ENCODE measurements at places on chromosomes 12 and 14.

- no peak for DNase-seq
Observed at GRCh38 chr12:65808580-65808979, 15.7 kb upstream of the HMGA2 start.

DNA sequence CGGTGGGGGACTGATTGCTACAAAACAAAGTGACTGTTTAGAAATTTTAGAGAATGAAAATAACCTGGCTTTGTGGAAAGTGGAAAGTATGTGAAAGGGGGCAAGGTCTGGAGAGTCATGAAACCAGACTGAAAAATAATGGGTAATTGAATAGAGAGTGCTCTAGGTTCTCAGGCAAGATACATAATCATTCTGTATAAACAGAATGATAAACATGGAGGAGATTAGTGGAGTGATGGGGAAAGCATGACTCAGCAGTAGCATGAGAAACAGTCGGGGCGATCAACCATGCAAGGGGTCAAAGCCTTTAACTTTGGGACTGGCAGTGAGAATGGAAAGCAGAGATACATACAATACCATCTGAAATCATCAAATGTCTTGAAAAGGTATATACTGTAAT is 332.5 kb downstream of the CCER1 start:
- no peak for DNase-seq

- DNase-seq: no peak
Observed at GRCh38 chr14:20436363-20436755, 393 bp upstream of the KLHL33 start.

- DNase-seq: no peak
Observed at GRCh38 chr14:97713023-97713422, 915.8 kb downstream of the VRK1 start.

- no peak for DNase-seq
Observed at GRCh38 chr12:16008421-16008824, 97.3 kb downstream of the DERA start.

GRCh38 chr12:124661341-124661740 is 93.9 kb upstream of the NCOR2 start:
- no peak for DNase-seq

- no peak for DNase-seq
Observed at GRCh38 chr14:74085047-74085637, 386 bp downstream of the LIN52 start.

- DNase-seq: peak; percentile 29
Observed at GRCh38 chr14:52961060-52961639, 10.3 kb upstream of the FERMT2 start.

DNA sequence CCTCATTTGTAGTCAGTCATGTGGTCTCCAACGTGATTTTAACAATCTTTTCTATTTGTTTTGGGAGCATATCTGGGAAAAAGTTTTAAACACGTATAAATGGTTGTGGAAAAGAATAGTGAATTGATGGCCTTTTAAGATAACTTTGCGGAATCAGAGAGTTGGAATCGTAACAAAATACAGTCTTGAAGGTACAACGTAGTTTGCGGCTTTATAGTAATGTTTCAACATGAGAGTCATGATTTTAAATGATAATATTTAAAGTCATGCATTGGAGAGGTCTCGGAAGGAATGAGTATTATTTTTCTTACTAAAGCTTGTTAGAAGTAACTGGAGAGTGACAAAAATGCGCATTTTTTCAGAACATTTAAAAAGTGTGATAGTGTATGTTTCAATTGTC is 1.6 kb downstream of the AEBP2 start:
- no peak for DNase-seq

DNA sequence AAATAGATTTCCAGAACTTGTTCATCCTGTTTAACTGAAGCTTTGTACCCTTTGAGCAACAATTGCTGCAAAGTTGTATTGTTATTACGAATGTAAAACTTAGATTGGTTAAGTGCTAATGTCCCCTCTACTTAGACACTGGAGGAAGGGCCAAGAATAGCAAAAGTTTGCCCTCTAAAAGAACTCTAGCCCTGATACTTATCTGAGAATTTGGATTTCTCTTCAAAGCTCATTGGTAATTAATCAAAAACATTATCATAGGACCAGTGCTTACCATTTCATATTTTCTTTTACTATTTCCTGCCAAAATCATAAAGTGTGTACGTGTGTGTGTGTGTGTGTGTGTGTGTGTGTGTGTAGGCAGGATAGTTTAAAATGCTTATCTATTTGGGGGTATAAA is 58.2 kb downstream of the LMNTD1 start:
- DNase-seq: no peak

DNA sequence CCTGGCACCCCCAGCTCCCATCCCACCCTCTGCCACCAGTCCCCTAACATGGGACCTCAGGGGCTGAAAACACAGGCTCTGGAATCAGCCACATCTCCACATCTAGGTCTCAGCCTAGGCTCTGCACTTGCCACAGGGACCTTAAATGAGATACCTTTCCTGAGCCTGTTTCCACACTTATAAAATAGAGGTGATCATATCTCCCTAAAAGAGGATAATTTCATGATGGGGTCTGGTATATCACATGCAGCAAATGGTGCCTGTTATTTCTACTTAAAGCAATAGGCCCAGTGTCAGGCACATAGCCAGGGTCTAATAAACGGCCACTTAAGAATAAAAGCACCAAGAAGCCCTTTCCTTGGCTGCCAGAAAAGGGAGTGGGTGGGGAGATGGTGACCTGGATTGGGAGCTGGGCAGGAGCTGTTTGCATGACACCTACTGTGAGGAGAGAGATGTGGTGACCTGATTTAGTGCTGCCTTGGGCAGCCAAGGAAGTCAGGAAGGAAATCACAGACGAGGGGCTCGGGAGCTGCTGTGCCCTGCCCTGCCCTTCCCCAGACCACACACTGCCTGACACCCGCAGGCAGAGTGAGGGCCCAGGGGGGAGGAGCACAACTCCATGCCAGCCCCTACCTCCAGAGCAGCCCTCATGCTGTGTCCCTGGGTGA is 71.2 kb downstream of the IRF2BPL start:
- no peak for DNase-seq

DNA sequence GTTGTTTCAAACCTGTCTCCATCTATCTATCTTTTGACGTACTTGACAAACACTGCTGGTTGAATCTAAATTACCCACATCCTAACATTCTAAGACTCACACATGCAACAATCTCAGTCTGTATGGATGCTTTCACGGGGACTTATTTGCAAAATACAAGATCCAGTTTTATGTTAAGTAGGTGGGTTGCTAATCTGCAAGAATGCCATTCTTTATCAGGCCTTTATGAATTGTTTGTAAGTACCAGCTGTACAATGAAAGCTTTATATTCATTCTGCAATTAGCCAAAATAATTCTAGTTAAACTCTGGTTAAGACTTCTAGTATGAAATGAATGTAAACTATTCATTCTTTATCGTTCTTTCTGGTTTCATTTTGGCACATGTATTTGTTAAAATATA is 135.1 kb downstream of the NAV3 start:
- DNase-seq: no peak

DNA sequence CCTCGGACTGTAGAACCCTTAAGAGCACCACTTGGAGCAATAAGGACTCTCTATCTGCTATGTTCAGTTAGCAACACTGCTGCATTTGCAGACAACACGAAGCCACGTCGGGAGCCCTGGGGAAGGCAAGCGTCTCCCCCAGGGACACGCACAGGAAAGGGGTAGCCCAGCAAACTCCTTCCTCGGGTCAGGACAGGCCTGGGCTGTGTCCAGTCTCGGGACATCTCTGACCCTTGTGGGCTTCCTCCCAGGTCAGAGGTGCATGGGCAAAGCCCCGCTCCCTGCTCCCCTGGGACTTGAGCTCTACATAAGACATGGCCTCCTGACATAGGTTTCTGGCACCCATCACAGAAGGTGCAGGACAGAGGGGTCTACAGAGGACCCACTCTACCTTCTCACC is 119.5 kb downstream of the PIWIL1 start:
- DNase-seq: no peak

DNA sequence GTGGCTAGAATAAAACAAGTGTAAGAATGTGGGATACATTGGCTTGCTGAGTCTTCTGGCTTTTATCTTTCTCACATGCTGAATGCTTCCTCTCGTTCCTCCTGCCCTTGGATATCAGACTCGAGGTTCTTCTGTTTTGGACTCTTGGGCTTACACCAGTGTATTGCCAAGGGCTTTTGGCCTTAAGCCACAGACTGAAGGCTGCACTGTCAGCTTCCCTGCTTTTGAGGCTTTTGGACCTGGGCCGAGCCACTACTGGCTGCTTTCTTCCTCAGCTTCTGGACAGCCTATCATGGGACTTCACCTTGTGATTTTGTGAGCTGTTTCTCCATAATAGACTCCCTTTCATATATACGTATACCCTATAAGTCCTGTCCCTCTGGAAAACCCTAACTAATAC is 300.9 kb upstream of the STXBP6 start:
- no peak for DNase-seq

DNA sequence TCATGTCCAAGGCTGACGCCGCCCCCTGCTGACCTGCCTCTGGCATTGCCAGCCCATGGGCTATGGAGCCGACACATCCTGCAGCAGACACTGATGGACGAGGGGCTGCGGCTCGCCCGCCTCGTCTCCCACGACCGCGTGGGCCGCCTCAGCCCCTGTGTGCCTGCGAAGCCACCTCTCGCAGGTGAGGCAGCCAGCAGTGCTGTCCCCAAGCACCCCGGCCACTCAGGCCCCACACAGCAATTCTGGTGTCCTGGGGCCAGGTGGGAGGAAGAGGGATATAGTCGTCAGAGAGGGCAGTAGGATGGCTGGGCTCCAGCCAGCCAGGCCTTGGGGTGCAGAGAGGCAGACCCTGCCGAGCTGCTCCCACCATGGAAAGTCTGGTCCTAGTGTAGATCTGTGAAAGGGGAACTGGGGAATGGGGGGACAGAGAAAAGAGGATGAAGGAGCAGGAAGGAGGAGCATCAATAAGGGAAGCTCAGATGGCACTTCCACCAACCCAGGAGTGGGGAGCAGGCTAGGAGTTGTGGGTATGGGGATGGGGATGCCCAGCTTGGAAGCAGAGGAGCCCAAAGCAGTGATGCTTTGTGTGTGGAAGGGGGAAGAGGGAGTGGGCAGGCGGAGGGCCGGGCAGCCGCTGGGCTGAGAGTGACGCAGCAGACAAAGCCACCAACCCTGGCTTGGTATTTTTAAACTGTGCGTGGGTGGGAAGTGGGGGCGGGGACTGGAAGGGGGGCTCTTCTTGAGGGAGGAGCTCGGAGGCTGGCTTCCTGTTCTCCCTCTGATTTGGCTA is 4.7 kb downstream of the NAB2 start:
- DNase-seq: peak; percentile 53

GRCh38 chr14:88791629-88792472 is 902 bp downstream of the EML5 start:
- DNase-seq: no peak

GRCh38 chr12:104063712-104064030 is 660 bp upstream of the HCFC2 start:
- no peak for DNase-seq

DNA sequence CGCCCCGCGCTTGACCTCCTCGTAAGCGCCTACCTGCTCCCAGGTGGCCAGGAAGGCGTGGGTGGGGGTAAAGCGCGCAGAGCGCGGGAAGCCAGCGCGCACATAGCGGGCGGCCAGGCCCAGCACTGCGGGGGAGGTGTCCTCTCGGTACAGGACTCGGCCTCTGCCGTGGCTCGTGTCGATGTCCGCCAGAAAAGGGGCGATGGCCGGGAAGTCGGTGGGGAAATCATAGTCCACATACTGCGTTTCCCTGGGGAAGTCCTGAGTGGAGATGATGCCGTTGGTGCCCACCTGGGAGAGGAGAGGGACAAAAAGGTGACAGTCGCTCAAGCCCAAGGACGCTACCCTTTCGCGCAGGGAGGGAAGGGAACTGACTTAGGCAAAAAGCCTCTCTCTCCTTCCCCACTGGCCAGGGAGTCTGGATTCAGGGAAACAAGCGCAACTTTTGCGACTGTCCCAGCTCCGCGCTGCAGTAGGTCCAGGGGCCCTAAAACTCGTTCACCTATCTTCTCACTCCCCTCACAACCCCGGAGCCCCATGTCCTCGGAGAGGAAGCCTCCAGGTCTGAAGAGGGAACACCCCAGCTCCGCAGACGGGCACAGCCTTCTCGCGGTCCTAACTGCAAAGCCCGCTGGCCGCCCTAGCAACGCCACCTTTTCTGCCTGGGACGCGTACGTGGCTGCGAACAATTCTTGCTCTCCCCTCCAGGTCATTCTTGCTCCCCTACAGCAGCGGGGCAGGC is 815 bp downstream of the NID2 start:
- no peak for DNase-seq

- no peak for DNase-seq
Observed at GRCh38 chr12:114334395-114334794, 71.5 kb downstream of the TBX5 start.

DNA sequence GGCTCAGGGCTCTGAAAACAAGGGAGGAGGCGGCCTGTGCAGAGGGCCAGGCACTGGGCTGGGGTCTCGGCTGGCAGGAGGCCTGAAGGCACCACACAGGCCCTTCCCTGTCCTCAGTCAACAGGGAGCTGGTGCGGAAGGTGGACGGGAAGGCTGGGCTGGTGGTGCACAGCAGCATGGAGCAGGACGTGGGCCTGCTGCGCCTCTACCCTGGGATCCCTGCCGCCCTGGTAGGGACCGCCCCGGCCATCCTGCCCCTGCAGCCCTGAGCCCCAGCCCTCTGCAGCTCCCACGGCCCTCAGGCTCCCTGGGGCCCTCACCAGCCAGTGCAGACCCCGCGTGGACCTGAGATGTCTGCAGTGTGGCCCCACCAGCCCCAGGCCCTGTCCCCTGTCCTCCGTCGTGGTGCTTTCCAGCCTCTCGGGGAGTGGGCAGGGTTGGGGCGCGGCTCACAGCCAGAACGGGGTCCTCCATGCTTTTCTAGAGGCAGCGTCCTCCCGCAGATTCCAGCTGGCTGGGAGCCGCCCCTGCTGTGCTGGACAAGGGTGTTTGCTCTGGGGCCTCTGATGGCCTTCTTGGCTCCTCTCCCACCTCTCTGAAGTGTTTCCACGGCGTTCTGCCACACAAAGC is 18.1 kb downstream of the ASPG start:
- no peak for DNase-seq

GRCh38 chr12:3269594-3269993 is 192.4 kb downstream of the TSPAN9 start:
- DNase-seq: no peak

GRCh38 chr12:116713527-116713926 is 24.3 kb downstream of the SPRING1 start:
- no peak for DNase-seq

GRCh38 chr12:90333939-90334338 is 621.0 kb downstream of the CCER1 start:
- DNase-seq: no peak

- no peak for DNase-seq
Observed at GRCh38 chr12:92341065-92341668, 195.5 kb upstream of the BTG1 start.

DNA sequence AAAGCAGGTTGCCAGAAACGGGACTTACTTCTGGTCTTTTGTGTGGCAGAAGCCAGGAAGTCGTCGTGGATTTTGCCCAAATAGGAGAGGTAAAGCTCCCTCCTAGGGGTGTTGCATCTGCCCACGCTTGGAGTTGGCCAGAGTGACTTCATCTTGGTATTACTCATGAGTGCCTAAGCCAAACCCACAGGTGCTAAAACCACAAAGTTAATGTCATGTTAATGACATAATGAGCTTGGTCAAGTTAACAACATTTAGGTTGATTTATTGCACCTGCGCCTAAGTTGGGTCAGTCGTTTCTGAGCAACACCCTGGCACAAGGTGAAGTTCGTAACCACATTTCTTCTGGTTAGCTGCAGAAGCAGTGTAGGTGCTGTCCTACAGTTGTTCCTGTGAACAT is 225.2 kb downstream of the FUT8 start:
- no peak for DNase-seq

Data from activated T-cell treated with anti-CD3 and anti-CD28 coated beads for 1 hour (primary cell).